ENCODE measurements at places on chromosomes 16 and 17.

DNA sequence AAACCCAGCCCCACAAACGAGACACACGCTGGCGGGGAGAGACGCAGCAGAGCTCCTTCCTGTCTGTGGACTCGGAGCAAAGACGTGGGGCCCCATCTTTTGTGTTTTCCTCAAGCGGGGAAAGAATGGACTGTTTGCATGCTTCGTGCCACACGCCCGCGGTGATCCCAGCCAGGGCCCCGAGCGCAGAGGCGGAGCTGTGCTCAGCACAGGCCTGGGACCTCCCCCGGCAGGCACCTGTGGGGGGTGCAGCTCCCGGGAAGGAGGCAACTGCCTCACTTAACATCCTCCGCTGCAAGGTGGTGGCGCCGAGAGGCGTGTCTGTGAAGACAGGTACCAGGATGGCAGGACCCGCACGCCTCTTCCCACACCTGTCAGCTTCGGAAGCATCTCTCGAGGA is 19.1 kb downstream of the TRARG1 start:
- DNase-seq = no peak

DNA sequence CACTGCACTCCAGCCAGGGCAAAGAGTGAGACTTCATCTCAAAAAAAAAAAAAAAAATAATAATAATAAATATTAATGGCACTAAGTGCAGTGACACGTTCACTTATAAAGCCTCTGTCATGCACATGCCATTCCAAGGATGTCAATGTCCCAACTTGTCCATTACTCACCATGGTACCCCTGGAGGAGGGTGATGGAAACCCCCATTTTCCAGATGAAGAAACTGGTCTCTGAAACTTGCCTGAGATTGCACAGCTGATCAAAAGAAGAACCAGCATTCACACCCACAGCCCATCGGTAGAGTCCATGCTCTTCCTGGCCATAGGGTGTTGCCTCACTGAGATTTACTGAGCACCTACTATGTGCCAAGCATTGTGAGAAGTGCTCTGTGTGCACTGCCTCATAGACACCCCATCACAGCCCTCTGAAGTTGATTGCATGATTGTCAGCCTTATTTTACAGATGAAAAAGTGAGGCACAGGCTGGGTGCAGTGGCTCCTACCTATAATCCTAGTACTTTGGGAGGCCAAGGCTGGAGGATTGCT is 123.7 kb downstream of the ABCC1 start:
- DNase-seq = no peak

DNA sequence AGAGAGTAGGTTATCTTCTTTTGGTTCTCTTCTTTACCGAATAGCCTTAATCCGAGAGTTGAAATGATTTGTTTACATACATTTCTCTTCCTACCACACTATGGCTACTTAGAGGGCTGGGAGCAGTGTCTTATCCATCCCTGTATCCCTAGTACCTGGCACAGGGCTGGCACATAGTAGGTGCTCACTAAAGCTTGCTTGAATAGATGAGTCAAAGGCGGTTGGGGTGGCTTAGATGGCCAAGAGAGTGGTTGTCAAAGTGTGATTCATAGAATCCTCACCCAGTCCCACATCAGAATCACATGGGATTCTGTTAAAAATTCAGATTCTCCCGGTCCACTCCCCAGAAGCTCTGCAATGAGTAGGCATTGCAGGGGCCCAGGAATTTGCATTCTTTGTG is 11.1 kb downstream of the CHAD start:
- no peak for DNase-seq

GRCh38 chr16:25065899-25066298 is 45.6 kb upstream of the LCMT1 start:
- no peak for DNase-seq

DNA sequence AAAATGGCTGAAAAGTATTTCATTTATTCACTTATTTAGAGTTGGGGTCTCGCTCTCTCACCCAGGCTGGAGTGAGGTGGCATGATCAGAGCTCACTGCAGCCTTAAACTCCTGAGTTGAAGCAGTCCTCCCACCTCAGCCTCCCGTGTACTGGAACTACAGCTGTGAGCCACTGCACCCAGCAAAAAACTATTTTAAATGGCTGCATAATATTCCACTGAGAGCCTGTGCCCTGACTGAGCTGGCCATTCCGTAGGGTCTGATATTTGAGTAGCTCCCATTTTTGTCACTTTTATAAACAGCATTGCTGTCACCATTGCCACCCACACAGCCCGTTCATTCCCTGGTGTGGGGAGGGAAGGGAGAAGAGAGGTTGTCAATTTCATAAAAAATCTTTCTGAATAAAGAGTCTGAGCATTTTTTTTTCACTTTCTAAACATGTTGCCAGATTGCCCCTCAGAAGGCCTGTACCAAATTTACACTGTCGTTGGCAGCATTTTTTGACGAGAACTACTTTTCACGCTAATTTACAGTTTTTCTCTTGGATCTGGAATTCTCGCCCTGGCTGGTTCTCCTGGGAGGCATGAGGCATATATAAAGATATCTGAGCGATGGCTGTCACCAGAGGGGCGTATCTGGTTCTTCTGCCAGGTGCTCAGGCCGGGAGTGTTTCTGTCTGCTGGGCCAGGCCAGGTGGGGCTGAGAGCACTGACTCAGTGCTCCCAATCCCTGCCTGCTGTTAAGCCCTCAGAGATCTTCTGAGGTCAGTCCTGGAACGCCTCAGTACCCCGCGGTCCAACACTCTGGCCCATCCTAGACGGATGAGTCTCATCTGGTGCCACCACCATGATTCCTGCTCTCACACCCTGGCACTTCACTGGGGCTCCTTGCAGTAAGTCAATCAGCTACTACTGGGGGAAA is 7.2 kb upstream of the KIFC3 start:
- DNase-seq = no peak

DNA sequence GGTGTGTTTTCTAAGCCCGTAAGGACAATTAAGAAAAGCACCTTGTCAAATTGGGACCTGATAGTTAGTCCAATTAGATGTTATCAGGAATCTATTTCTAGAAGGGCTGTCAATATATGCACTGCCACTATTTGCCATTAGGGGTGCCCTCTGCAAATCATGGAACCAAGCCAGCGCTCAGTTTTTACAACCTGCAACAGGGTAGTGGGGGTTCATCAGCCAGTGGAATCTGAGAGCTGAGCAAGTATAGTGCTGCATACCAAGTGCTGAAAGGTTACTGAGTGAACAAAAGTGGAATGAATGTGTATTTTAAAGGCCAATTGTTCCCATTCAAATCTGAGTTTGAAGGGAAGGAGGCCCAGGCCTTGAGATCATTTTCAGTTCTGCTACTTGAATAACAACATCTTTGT is 10.4 kb downstream of the PRR11 start:
- no peak for DNase-seq

DNA sequence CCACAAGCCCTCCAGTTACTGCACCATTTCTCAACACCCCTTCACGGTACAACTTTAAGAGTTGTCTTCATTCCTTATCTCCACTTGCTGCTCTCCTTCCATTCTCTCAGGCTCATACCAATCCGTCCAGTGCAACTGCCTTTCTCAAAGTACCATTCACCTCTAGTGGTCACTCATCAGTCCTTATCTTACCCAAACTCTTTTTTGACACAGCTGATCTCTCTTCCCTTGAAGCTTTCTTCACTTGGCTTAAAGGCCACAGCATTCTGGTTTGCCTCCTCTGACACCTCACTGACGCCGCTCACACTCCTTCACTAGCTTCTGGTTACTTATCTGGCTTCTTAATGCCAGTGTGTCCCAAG is 24.9 kb downstream of the UBE2G1 start:
- no peak for DNase-seq

- no peak for DNase-seq
These were observed 14.3 kb downstream of the CMTM3 start for GRCh38 chr16:66618588-66619375.

GRCh38 chr17:83153681-83154310 is 74.4 kb downstream of the METRNL start:
- DNase-seq = no peak

DNA sequence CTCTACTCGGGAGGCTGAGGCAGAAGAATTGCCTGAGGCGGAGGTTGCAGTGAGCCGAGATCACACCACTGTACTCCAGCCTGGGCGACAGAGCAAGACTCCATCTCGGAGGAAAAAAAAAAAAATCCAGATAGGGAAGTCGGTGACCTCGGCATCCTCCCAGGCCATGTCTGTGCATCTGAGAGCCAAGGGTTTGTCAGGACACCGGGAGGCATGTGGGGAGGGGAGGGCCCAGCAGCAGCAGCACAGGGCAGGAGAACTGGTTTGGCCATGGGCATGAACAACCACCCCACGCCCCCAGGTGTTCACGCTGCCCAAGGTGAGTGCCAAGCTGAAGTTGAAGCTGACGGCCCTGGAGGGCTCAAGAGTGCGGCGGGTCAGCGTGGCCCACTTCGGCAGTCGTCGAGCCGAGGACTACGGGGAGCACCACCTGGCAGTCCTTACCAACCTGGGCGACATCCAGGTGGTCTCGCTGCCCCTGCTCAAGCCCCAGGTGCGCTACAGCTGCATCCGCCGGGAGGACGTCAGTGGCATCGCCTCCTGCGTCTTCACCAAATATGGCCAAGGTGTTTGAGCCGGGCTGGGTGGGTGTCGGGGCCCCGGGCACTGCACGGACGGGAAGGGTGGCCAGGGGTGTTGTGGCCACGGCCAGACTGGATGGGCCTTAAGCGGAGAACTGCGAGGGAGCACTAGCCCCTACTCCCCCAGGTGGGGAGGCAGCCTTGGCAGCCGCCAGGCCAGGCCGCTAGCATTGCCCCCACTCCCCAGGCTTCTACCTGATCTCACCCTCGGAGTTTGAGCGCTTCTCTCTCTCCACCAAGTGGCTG is 14.7 kb upstream of the MYO15B start:
- no peak for DNase-seq

DNA sequence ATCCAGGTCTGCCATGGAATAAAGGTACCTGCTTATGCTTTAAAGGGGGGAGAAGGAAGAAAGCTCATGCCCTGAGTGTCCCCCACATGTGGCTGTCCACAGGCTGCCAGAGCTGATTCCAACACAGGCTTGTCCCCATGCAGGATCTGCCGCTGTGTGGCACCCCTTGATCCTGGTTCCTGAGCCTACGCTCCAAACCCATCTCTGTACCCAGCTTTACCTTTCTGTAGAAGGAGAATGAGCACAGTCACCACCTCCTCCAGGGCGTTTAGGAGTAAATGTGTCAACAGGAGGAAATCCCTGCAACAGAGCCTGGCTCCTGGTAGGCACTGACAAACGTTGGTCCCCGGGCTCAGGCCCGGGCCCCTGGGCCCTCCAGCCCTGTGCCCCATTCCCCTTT is 175.6 kb downstream of the RBFOX3 start:
- no peak for DNase-seq

- DNase-seq = no peak
These were observed 1.0 kb upstream of the LITAF start for GRCh38 chr16:11587643-11588247.

- no peak for DNase-seq
These were observed 133.6 kb downstream of the SNX11 start for GRCh38 chr17:48241131-48241591.

- no peak for DNase-seq
These were observed 26.7 kb upstream of the NUDT16L1 start for GRCh38 chr16:4666537-4667202.

DNA sequence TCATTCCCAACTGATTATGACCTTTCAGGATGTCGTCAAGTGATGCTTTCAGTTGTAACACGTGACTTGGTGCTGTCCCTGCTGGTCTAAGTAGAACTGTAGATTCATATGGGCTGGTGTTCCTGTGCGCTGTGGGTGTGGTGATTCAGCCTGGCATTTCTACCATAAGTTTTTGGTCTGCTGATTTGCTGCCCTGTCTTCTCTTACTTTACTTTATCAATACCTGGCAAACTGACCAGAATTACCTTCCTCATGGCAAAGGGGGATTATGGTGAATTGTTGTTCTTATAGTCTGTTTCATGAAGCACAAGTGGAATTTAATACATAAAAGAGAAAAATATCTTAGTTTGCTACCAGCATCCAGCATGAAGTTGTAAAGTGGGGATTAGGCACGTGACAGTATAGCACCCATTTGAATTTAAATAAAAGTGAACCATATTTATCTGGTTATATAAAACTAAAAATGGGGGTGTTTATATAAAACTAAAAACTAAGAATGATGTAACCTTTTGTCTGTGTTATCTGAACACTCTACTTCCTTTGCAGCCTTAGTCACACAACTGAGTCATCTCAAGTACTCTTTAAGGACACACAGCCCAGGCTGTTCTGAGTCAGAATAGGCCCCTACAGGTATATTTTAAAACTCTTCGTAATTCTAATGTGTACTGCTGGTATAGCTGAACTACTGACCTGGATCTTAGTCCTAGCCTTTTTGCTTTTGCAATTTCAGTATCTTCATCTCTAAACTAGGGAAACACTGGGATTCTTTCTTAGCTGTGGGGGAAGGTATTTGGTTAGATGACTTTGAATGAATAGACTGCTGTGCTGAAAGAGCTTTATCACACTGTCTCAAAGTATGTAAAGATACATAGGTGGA is 28.3 kb downstream of the TTC19 start:
- DNase-seq = peak; percentile 69

DNA sequence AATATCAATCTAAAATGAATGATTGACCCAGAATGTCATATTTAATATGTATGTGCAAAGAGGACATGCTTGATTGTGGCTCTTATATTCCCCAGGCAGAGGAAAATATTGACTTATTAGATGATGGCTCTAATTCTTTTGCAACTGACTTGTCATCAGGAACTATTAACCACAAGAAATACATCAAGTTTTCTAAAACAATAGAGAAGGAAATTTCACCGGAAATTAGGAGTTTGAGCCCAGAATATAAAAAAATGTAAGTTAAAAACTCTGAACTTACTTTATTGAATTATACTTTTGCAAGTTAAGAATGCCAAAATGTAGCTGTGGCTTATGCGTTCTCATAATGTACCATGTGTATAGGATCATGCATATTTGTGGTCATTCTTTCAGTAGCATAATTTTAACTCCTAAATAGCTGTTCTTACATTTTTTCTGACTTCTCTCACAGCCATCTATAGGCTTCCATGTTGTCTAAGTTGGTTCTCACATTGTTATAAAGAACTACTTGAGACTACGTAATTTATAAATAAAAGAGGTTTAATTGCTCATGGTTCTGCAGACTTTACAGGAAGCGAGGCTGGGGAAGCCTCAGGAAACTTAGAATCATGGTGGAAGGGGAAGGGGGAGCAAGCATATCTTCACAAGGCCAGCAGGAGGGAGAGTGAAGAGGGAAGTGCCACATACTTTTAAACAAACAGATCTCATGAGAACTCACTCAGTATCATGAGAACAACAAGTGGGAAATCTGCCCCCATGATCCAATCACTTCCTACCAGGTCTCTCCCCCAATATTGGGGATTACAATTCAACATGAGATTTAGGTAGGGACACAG is 11.6 kb downstream of the EFCAB13 start:
- DNase-seq = no peak

GRCh38 chr16:14486520-14487303 is 143.3 kb downstream of the PARN start:
- peak; percentile 73 for DNase-seq

DNA sequence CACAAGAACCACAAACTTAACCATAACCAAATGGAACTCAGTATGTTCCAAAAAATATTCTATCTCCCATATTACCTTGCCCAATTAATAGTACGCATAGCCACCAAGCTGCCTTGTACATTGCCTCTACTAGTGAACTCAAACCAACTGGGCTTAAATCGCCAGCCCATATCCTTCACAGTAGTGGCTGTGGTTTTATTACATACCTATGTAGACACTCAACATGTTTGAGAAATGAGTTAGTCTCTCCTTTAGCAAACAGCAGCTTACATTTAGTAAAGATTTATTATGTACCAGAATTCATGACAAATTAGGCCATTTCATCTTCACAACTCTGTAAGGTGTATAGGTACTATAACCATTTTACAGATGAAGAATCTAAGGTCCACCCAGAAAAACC is 41.4 kb downstream of the GRB2 start:
- no peak for DNase-seq
